Thyroid gland (tissue), 4 donors: ENCODE measurements at places on chromosomes 11 and 22. TPM values are rescaled to one million over a fixed set of nuclear protein-coding genes. Genes with fewer than 3 reads are reported as not detected.

The PPP2R5B gene
- 24.2 TPM for total RNA-seq

The TEAD1 gene
- 94.7 TPM for total RNA-seq

The OR4D5 gene
- not detected for total RNA-seq

GRCh38 chr22:47592791-47593190, 830.3 kb downstream of the TBC1D22A start:
- no peak for DNase-seq

GRCh38 chr22:26702906-26703830, 45.8 kb downstream of the MIAT start:
- no peak for DNase-seq

- DNase-seq: no peak
Measured at GRCh38 chr11:26834601-26835000, 112.7 kb upstream of the SLC5A12 start.

- DNase-seq: no peak
Measured at GRCh38 chr11:73969091-73969490, 13.6 kb downstream of the UCP2 start.
